Activated naive CD8-positive, alpha-beta T cell treated with anti-CD3 and anti-CD28 coated beads for 36 hours (primary cell): ENCODE measurements at places on chromosomes 13 and 19.

DNA sequence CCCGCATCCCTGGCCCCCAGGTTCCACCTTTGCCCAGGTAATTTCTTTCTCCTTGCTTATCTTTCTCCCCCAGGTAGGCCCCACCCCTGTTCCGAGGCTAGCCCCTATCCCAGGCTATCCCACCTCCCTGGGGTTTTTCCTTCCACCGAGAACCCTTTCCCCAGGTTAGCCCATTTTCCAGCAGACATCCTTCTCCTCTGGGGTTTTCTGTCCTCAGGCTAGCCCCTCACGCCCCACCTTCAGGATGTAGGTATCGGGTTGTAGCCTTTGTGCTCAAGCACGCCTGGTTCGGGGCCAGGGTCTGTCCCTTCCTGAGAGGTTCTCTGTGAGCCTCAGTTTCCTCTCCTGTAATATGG is 837 bp downstream of the FSD1 start:
- DNase-seq: no peak

DNA sequence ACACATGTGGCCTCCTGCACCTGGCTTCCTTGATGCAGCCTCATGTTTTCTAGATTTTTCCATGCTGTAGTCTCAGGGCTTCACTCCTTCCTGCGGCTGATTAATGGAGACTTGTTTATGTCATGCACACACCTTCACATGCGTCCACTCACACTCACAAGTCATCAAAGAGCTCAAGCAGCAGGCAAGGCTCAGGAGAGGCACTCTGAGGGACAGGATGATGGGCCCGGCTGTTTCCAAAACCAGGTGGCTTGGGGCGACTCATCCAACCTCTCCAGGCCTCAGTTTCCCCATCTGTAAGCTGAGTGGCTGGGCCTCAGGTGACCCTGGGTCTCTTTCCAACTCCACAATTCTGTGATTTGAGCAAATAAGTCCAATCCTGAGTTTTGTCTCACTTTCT is 36.9 kb downstream of the RASA3 start:
- DNase-seq: no peak

GRCh38 chr19:16949496-16950023 is 60.8 kb downstream of the F2RL3 start:
- DNase-seq: no peak

- no peak for DNase-seq
These were observed 884 bp upstream of the CBY2 start for GRCh38 chr13:45700971-45701900.

DNA sequence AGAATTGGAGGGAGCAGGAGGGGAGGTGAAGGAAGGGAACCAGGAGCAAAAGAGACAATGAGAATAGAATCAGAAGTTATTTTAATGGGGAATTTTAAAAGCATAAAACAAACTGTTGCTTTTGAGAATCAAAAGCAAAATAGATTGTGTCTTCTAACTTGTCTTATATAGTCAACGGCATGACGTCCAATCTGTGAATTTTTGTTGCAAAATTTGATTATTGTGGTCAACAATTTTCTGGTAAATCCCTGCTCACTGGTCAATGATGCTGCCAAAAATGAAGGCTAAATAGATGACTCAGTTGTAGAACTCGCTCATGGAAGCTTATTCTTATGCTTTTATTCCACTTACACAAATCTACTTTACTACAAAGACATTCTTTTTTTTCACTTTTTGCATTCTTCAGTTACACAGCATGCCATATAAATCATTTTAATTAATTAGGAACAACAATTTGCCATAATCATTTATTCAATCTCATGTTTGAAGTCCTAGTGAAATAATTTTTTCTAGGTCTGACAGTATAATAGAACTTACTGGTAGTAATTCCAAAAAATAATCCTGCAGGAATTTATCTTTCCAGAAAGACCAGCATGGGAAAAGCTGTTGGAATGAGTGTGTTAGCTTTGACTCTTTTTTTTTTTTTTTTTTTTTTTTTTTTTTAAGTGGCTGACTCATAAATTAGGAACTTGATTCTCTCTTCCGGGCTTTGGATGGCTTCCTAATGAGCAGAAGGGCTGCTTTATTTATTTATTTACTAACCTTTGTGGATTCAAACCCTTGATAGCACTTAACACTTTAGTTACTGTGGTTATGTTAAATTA is 256.9 kb downstream of the SPRY2 start:
- DNase-seq: no peak

DNA sequence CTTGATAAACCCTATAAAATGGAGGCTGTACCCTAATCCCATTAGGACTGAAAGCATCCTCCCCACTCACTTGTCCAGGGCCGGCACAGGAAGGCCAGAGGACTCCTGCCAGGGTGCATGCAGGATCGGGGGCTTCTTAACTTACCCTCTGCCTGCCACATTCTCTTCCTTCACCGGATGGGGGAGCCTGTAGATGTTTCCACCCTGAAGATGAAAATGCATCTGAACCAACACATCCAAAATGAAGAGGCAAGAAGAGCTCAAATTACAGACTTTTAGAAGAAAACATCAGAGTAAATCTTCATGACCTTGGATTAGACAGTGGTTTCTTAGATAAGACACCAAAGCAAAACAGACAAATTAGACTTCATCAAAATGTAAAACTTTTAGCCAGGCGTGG is 25.9 kb upstream of the NAPA start:
- DNase-seq: no peak

DNA sequence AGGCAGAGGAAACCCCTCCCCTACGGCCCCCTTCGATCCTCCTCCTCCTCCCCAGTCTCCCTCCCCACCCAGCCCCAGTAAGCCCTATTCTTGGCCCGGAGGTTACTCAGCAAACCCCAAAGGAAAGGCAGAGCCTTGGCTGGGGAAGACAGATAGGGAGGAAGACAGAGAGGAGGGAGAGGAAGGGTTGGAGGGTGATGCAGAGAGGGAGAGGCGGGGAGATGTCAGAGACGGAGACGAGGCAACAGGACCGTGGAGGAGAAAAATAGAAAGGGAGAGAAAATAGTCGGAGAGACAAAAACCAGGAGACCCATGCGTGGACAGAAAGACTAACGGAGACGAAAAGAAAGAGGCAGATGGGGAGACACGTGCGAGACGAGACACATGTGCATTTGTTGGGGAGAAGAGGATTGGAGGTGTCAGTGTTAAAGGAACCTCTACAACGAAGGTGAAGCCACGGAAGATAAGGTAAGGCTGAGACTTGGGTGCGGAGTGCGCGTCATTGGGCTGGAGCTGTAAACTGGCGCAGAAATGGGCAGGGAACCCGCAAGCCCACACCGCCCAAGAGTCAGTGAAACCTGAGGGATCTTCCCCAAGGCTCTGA is 2.9 kb downstream of the TGFB1 start:
- DNase-seq: no peak

- DNase-seq: peak; percentile 64
These were observed 2.7 kb downstream of the PLEKHF1 start for GRCh38 chr19:29667901-29668341.

DNA sequence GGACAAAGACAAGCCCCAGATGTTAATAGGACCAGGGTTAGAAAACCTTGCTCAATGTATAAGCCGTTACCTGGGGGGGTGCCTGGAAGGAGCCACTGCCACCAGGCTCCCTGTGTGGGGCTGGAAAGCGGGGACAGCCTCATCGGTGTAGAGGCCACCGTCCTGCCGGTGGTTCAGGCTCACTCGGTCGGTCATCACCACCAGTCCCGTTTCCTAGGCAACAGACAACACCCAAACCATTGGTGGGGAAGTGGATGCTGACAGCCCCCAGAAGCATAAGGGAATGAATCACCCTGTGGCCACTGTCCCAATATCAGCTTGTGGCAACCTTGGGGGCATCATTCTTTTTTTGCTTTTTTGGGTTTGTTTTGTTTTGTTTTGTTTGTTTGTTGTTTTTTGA is 55.8 kb downstream of the CPAMD8 start:
- no peak for DNase-seq

DNA sequence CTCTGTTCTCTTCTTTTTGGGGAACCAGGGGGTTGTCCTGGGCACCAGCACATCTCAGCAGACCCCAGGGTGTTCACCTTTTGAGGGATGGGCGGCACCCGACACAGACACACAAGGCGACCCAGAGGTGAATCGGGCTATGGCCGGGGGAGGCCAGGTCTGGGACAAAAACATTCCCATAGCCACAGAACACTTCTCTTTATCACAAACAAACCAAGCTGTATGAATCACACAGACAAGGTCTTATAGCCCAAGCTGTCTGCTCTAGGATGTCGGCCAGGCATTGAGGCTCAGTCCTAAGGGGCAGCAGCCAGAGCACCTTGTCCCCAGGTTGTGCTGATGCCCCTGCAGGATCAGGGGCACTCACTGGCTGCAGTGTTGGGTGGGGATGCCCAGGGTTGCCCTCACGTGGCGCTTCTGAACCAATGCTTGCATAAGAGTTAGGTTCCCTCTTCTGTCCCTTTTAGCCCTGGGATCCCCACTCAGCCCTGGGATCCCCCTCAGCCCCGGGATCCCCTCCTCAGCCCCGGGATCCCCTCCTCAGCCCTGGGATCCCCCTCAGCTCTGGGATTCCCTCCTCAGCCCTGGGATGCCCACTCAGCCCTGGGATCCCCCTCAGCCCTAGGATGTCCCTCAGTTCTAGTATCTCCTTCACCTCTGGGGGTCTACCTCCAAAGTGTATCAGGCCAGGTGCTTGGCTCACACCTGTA is 26.9 kb downstream of the MAU2 start:
- DNase-seq: no peak

DNA sequence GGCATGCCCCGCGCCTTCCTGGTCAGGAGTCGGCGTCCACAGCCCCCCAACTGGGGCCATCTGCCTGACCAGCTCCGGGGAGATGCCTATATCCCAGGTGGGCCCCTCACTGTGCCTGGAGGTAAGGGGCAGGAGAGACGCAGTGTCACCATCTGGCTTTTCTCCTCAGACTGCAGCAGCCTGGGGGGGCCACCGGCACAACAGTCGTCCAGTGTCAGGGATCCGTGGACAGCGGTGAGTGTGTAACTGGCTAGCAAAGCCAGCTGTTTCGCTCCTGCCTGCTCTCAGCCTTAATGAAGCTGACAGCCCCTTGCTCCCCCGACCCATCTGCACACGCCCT is 227 bp downstream of the OVOL3 start:
- no peak for DNase-seq

DNA sequence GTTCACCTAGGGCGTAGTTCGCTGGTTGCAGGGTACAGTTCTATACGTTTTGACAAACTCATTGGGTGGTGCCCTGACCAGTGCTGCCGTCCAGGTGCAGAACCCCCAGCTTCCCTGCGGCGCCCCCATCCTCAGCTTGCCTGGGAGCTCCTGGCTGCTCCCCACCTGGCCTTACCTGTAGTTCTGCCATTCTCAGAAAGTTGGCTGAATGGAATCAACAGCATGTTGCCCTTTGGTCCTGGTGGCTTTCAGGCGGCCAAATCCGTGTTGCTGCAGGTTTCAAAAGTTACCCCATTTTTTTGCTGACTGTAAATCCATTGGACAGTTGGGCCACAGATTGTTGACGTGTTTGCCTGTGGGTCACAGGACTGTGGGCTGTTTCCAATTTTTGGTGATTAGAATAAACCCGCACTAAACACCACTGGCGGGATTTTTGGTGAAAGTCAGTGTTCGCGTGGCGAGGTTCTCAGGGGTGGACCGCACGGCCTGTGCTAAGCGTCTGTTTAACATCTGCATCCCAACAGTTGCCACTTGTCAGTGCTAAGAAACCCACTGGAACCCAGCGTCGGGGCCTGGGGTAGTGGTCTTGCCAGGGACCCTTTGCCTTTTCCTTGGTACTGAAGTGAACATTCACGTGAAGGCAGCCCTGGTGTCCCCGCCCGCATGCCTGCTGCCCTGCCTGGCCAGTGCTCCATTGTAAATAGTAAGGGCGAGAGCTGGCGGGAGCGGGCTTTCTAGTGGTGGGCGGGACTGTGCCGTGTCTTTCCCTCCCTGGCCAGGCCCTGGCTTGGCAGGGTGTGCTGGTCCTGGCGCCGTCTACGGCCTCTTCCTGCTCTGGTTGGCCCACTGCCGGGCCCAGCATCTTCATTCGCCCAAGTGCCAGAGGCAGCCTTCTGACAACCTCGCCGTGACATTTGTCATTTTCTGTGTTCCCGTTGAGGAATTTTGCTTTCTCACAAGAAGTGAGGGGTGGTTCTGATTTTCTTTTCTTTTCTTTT is 3.3 kb downstream of the DOT1L start:
- no peak for DNase-seq

- no peak for DNase-seq
These were observed 17.0 kb upstream of the TDRD3 start for GRCh38 chr13:60379837-60380565.

DNA sequence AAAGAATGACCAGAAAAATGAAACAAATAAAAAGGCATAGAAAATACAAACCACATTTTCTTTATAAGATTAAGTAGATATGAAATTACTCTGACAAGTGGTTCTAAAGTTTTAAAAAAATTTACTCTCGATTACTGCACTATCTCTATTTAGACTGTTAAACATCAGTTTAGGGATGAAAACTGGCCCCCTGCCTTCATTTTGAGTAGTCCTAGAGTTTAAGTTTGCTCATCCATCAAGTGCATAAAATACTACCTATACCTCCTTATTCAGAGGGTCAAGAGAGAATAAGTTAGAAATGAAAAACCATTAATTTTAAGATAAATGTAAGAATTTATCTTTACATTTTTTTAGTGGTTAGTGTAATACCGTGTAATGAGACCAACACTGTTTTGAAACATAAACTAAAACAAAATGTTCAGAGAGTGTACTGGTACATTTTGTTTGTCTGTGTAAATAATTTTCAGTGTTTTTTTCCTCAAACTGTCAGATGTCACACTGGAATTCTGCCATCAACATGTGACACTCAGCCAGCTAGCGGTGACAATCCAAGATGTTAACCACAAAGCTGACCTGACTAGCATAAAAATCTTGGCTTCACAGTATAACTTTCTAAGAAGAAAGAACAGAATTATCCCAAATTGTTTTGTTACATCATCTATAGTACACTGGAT is 184.8 kb upstream of the PCDH20 start:
- no peak for DNase-seq

GRCh38 chr13:76913898-76914297 is 27.7 kb upstream of the KCTD12 start:
- no peak for DNase-seq

DNA sequence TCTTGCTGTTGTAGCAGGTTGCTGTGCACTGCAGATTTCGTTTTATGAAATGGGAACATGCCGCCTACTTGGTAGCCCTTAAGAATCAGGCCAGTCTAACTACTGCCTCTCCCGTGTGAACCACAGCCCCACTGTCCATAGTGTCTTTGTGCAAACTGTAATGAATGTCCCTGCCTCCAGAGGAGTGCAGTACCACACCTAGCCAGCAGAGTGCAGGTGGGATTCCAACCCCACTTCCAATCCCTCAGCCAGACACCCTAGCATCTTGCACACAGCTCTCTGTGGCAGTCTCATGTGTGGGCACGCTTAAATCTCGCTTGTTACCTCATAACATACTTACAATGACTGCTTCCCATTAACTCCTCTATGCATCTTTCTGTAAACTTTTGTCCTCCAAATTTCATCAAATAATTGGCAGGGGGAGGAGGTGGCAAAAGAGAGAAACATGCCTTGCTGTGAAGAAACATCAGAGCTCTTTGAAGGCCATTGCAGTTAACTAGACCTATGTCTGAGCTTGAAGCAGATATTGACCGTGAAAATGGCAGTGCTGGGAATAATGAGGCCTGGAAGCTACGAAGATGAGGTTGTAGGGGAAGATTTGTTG is 47.2 kb downstream of the ZAR1L start:
- peak; percentile 52 for DNase-seq
